Stimulated activated CD8-positive, alpha-beta memory T cell treated with anti-CD3 and anti-CD28 coated beads, Interleukin-4, amount 100 ng/mL, for 1 hour (primary cell): ENCODE measurements at places on chromosomes 12 and 14.
A peak's percentile ranks its signal among the peaks of the same experiment; 100 is the strongest.

DNA sequence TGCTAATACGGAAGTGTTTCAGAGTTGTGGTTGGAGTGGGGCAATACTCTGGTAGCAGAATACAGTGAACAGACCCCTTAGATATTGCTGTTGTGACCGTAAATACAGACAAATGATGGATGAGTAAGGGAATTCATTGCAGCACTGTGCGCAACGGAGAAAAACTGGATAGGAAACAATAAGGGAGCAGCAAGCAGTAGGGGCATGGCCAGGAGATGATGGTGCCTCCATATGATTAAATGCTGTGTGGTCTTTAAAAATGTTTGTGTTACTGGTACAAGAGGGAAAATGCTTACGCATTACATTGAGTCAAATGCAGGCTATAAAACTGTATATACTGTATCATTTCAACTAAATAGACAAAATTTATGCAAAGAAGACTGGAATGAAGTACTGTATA lies 61.6 kb downstream of the EML1 start:
- DNase-seq: no peak

DNA sequence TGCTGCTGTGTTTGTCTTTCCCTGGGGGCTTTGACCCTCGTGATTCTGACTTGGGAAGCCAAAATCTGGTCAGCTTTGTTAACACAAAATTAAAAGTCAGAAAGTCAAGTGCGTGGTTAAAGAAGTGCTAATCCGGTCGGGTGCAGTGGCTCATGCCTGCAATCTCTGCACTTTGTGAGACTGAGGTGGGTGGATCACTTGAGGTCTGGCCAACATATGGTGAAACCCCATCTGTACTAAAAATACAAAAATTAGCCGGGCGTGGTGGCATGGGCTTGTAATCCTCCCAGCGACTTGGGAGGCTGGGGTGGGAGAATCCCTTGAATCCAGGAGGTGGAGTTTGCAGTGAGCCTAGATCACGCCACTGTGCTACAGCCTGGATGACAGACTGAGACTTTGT lies 844.6 kb downstream of the VRK1 start:
- no peak for DNase-seq

DNA sequence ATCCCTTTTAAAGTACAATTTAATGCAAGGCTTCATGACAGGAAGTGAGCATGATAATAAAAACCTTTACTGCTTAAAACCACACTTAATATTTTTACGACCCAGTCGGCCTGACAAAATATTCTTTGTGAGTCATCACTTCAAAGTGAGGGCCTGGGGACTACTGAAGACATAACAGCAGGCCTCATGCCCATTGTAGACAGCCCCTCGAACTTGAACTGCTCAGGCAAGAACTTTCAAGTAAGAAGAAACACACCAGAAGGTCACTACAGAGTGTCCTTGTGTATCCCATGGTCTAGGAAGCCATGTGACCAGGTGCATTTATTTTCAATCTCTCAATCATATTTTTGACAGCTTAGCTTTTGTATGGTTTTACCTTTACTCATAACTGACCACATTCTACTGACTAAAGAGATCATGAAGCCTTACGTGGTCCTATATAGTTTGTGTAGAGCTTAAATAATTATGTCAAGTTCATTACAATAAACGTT lies 61.4 kb upstream of the MANSC4 start:
- DNase-seq: no peak

DNA sequence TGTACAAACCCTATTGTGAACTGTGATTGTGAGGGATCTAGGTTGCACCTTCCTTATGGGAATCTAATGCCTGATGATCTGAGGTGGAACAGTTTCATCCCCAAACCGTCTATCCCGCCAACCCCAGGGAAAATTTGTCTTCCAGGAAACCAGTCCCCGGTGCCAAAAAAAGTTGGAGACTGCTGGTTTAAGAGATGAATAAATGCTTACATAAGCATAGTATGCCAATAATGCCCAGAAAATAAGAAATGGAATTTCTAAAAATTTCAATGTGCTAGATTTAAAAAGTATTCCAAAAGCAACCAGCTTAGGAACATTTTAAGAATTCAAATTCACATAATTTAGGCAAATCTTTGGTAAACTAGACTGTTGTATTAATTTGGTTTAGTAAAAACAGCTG lies 5.4 kb upstream of the RNU6-8 start:
- DNase-seq: no peak

DNA sequence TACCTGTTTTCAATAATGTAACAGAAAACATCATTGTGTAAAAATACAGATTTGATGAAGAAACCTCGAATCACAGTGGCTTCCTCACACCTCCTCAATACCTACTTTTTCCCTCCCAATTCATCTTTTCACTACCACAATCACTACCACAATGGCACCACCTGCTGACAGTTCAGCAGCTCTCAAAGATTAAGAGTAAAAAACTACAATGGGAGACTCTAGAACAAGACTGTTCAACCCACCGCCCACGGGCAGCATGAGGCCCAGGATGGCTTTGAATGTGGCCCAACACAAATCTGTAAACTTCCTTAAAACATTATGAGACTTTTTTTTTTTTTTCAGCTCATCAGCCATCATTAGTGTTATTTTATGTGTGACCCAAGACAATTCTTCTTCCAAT lies 15.2 kb downstream of the MED6 start:
- DNase-seq: no peak

- no peak for DNase-seq
Measured at GRCh38 chr14:93025055-93025454, 90.7 kb downstream of the ITPK1 start.

- no peak for DNase-seq
Measured at GRCh38 chr14:54709444-54709843, 142.5 kb downstream of the SAMD4A start.

DNA sequence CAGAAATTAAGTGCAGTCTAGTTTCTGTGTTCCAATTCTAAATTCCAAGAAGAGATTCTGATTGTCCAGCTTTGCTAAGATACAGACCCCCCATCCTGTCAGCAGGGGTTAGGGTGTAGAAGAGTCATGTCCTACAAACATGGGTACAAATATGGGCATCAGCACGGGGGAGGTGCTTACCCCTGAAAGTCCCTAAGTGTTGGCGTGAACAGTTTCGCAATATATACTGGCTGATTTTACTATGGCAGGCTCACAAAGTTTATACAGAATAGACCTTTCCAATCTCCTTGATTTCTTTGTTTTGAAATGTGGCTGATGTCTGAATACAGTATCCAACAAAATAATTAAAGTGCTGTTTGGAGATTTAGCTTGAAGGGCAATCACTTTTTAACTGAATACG lies 71.6 kb upstream of the PPM1H start:
- DNase-seq: no peak

GRCh38 chr14:75041613-75042012 lies 9.7 kb downstream of the MLH3 start:
- DNase-seq: no peak

GRCh38 chr12:13505224-13505623 lies 308.7 kb downstream of the EMP1 start:
- DNase-seq: no peak

GRCh38 chr12:53378222-53378621 lies 1.8 kb upstream of the SP1 start:
- no peak for DNase-seq

- no peak for DNase-seq
Measured at GRCh38 chr14:91047174-91047753, 13.2 kb downstream of the RPS6KA5 start.

DNA sequence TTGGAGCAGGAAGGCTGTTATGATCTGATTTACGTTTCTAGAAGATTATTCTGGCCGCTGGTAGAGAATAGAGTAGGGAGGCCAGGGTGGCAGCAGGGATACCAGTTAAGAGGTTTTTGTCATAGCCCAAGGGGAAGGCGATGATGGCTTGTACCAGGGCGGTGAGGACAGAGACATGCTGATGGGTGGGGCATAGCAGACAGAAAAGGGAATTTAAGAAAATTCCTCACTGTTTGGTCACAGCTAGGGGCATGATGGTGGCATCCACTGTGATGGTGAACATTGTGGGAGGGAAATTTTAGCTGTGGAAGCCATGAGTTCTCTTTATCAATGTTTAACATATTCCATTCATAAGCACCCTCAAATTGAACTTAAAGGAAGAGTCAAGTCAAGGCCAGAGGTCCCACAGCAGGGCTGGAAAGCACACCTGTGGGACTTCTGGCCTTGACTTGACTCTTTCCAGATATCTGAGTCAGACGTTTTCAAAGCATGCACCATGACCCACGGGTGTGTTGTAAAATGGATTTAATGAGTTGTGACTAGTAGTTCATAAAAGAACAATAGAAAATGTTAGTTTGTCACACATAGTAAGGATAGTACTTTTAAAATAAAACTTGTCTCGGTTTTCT lies 134.6 kb downstream of the CHST11 start:
- no peak for DNase-seq

- DNase-seq: no peak
Measured at GRCh38 chr14:103731916-103732867, 16.6 kb downstream of the ZFYVE21 start.

DNA sequence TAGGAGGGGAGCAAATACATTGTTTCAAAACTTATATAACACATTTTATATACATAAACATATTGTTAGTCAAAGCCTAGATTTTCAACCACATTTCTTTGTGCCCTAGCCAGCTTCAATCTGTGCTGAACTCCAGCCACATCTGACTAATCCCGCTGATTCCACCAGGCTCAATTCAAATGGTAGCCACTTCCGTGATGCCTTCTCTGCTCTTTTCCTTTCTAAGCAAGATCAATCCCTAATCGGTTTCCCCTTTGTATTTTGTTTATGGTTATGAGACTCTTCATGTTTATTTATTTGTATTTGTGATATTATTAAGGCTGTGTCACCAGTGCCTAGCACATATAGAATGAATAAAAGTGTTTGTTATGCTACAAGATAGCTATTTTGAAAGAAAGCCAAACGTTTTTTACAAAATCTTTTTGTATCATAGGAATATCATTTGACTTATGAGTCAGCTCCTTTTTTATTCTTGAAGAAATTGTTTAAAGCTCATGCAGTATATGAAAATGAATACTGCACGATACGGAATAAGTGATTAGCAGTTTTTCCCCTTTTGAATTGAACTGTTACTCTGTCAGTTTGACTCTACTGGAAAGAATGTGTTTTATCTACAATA lies 110.2 kb downstream of the PLEKHA5 start:
- DNase-seq: no peak

- DNase-seq: no peak
Measured at GRCh38 chr12:84810611-84811010, 102.0 kb downstream of the SLC6A15 start.

DNA sequence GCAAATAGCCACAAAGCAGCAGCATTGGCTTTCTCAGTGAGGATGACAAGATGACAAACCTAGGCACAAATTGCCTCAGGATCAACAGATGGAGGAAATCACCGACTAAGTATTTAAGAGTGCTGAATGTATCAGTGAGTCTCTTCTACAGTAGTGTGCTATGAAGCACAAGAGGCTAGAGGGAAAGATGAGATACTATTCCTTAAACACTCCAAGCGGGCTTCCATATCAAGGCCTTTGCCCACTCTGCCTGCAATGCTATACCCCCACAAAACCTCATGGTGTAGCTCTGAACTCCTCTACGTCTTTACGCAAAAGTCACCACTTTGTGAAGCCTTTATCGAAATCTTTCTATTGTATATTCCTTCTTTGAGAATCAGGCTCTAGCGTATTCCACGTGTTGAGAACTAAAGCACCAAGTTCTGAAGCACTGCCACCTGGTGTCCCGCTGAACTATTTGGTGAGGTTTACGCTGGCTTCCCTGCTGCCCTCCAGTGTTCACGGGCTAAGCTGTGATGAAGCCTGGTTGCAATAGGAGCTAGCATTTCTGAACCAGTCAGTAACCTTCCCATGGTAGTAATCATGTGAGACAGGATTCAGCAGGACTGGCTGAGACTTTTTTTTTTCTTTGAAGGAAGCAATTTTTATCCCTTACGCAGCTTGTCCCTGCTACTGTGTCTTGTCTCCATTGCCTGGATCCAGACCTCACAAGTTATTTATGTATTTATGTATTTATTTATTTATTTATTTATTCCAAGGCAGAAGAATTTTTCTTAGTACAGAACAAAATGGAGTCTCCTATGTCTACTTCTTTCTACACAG lies 426.5 kb upstream of the OR4E1 start:
- peak; percentile 4 for DNase-seq

GRCh38 chr12:32605326-32606095 lies 73.6 kb upstream of the DNM1L start:
- no peak for DNase-seq

- DNase-seq: no peak
Measured at GRCh38 chr12:78004249-78005093, 173.8 kb downstream of the NAV3 start.

- DNase-seq: no peak
Measured at GRCh38 chr12:30251546-30251945, 444.1 kb downstream of the IPO8 start.

DNA sequence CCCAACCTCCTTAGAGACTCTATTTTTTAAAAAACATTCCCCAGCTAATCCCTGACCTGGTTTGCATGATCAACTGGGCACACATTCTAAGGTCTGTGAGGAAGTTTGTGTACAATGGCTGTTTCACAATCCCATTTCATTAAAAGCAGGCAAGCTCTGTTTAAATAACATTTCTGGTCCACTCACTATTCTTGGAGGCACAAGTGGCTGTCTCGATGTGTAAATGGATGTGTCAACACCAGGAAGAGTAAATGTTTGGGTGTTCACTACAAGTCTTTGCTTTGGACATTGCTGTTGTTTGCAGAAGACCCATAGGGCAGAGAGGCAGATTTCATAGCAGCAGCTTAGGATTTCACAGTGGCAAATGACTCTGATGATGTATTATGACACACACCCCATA lies 98.3 kb downstream of the PDZRN4 start:
- DNase-seq: no peak

- DNase-seq: no peak
Measured at GRCh38 chr12:86727160-86727559, 471.0 kb upstream of the MGAT4C start.

GRCh38 chr14:50875359-50876070 lies 3.7 kb downstream of the ABHD12B start:
- DNase-seq: peak; percentile 12

- DNase-seq: no peak
Measured at GRCh38 chr14:37864861-37865718, 269.7 kb downstream of the TTC6 start.

- DNase-seq: no peak
Measured at GRCh38 chr14:104315169-104315568, 176.8 kb downstream of the KIF26A start.

- DNase-seq: no peak
Measured at GRCh38 chr12:79309039-79309438, 381.7 kb downstream of the PAWR start.

DNA sequence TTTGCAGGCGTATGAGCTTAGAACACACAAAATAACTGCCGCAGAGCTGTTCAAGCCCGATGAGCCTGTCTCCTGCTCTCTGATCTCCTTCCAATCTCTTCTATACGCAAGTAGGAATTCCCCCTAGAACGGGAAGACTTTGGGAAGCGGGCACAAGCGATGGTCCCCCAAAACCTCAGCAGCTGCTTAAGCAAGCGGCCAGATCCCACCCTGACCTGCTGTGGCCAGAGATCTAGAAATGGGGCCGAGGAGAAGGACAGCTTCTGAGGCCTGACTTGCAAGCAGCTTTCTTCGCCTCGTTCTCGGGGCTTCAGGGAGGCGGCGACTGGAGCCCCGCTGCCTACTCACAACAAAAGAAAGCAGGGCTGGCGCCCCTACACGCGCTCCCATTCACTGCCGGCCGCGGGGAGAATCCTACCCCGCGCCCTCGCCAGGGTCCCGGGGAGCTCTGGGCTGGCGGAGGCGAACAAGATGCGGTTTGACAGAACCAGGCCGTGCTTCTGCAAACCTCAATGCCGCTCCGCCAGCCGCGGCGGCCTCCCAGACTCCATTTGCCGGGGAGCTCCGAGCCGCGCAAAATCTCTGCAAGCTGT lies 922 bp downstream of the TBX5 start:
- DNase-seq: no peak
